Esophagus muscularis mucosa (tissue), 4 donors: ENCODE measurements at places on chromosomes 1 and 21. TPM values are rescaled to one million over a fixed set of nuclear protein-coding genes. Genes with fewer than 3 reads are reported as not detected.

DNA sequence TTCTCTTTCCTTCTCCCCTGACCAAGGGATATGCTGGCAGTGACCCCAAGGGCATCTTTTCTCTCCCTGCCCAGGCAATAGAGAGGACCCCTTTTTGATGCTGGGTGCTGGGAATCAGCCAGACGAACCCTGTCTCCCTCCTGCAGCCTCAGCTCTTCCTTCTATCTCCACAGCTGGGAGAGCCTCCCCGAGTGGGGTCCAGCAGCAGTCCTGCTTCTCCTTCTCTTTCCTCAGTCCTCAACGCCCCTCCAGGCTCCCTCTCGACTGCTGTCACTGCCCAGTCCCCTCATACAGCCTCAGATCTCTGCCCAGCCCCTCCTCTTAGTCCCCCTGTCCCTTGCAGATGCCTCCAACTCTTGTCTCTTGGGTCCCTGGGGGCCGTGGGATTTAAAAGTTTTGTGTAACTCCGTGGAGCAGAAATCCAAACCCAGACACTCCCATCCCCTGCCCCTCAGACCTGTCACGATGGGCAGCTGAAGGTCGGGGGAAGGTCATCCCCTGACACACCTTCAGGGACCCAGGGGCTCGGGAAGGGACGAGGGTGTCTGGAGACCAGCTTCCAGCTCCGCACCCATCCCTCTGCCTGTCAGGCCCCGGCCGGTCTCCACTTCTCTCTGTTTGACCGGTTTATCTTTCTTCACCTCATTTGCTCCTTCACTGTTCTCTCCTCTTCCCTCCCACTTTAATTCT is 5.8 kb upstream of the ETV3L start:
- H3K27me3 ChIP-seq = peaks cover 7% of the 10 kb centered on the region
- H3K4me1 ChIP-seq = no peaks in the 10 kb centered on the region
- no peak for DNase-seq
- no peak overlapping the region for H3K4me3 ChIP-seq

DNA sequence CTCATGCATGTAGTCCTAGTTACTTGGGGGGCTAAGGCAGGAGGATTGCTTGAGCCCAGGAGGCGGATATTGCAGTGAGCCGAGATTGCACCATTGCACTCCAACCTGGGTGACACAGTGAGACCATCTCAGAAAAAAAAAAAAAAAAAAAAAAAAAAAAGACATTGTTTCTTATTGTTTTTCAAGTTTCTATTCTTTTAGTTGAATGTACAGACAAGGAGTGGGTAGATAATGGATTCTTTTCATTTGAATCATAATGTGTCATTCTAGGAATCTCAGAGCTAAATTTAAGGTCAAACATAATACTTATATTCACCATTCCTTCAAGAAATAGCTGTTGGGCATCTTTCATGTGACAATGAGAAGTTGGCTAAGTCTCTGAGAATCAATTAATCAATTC is 157.0 kb upstream of the C21orf91 start:
- H3K36me3 ChIP-seq = no peaks in the 10 kb centered on the region
- no peak overlapping the region for H3K4me3 ChIP-seq
- DNase-seq = no peak
- H3K27me3 ChIP-seq = no peaks in the 10 kb centered on the region

Gene RXRG
- 1.7 TPM for total RNA-seq

Gene PEAR1
- 6.1 TPM for total RNA-seq

GRCh38 chr1:24503059-24503751 is 569 bp downstream of the RCAN3 start:
- H3K4me3 ChIP-seq = peak overlapping the region; percentile 62
- peak overlapping the region; percentile 78 for H3K27ac ChIP-seq
- no peaks in the 10 kb centered on the region for H3K36me3 ChIP-seq
- peaks cover 16% of the 10 kb centered on the region for H3K4me1 ChIP-seq
- no peaks in the 10 kb centered on the region for H3K27me3 ChIP-seq
- no peak for DNase-seq

DNA sequence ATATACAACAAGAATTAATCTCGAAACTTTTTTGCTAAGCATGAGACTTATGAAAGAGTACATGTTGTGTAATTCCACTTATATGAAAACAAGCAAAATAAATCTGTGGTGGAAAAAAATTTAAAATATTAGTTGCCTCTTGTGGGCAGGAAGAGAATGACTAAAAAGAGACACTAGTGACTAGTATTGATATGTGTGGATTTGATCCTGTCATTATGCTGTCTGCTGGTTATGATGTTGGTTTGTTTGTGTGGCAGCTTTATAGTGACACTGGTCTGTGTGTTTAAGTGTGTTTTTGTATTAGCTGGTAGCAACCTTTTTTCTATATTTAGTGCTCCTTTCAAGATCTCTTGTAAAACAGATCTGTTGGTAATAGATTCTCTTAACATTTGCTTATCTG is 267.8 kb upstream of the NRIP1 start:
- H3K36me3 ChIP-seq = no peaks in the 10 kb centered on the region
- H3K4me1 ChIP-seq = no peaks in the 10 kb centered on the region
- H3K4me3 ChIP-seq = no peak overlapping the region

Gene NBPF14
- 13.9 TPM for total RNA-seq

Gene HSPA6
- total RNA-seq = 1.8 TPM

DNA sequence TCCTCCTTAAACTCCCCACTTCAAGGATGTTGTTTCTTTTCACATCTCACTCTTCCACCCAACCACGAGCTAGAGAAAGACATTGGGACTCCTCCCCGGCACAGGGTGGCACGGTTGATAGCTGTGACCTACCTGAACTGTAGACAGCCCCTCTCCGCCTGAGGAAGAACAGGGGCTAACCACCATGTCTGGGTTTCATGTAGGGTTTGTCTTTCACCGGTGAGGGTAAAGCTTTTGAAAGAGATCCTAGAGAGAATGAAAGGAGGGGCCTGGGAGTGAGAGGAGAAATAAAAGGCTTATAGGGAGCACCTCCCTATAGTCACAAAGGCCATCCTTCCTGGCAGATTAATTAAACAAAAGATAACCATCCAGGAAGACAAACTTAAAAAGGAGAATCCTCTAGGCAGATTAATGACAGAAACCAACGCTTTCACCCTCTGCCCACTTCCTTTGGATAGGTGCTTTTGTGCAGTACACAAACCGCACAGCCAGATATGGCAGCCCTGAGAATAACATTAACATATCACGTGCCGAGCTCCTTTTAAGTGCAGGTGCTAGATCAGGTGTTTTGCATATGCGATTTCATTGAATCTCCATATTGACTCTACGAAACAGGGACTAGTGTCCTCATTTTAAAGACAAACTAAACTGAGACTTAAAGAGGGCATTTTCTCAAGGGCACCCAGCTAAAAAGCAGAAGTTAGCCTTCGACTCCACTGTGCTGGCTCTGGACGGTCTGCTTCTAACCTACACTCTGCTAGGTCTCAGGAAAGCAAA is 178.1 kb upstream of the RUNX1 start:
- no peaks in the 10 kb centered on the region for H3K27me3 ChIP-seq
- peaks cover 14% of the 10 kb centered on the region for H3K4me1 ChIP-seq
- no peaks in the 10 kb centered on the region for H3K36me3 ChIP-seq
- H3K27ac ChIP-seq = no peak overlapping the region
- H3K4me3 ChIP-seq = no peak overlapping the region
- DNase-seq = no peak

- H3K36me3 ChIP-seq = no peaks in the 10 kb centered on the region
- H3K4me3 ChIP-seq = no peak overlapping the region
- no peak for DNase-seq
- H3K27me3 ChIP-seq = no peaks in the 10 kb centered on the region
- H3K4me1 ChIP-seq = peaks cover 5% of the 10 kb centered on the region
- no peak overlapping the region for H3K27ac ChIP-seq
These were observed 35.0 kb upstream of the TMEM61 start for GRCh38 chr1:54945393-54945936.

GRCh38 chr1:54615531-54616279 is 7.6 kb downstream of the FAM151A start:
- peaks cover 5% of the 10 kb centered on the region for H3K36me3 ChIP-seq
- no peaks in the 10 kb centered on the region for H3K4me1 ChIP-seq
- DNase-seq = no peak
- H3K27me3 ChIP-seq = no peaks in the 10 kb centered on the region

Gene H6PD
- 31.1 TPM for total RNA-seq

Gene CA6
- not detected for total RNA-seq

Gene OXCT2
- 0.83 TPM for total RNA-seq

- H3K27ac ChIP-seq = no peak overlapping the region
- H3K4me1 ChIP-seq = peaks cover 26% of the 10 kb centered on the region
- no peak for DNase-seq
- no peaks in the 10 kb centered on the region for H3K36me3 ChIP-seq
- H3K4me3 ChIP-seq = no peak overlapping the region
- H3K27me3 ChIP-seq = no peaks in the 10 kb centered on the region
These were observed 174.1 kb upstream of the EDN2 start for GRCh38 chr1:41658431-41659158.

Gene CHI3L1
- total RNA-seq = not detected

GRCh38 chr1:110616587-110616986 is 10.4 kb upstream of the KCNA2 start:
- H3K4me1 ChIP-seq = peaks cover 7% of the 10 kb centered on the region
- H3K36me3 ChIP-seq = no peaks in the 10 kb centered on the region
- H3K27me3 ChIP-seq = peaks cover 9% of the 10 kb centered on the region

DNA sequence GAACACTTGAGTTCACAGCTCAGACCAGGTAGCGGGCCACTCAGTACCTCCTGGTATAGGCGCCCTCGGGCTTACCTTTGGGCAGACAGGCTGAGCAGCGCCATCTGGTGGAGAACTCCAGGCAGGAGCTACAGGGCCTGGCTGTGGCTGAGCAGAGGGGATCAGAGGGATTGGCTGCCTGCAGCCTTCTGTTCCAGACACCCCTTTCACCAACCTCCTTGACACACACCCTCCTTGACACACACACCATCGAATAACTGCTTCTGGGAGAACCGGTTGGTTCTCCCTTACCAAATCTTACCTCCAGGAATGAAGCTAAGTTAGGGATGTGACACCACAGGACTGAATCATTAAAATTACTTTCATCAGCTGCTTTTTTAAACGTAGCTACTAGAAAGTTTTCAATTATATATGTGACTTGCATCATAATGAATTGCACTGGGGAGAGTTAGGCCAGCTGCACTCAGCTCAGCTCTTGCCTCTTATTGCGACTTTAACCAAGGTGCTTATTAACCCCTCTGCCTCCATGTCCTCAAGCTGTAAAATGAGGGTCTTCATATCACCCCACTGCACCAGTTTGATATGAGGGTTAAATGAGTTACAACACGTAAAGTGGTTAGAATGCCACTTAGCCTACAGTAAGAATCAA is 6.6 kb downstream of the LIN28A start:
- H3K36me3 ChIP-seq = no peaks in the 10 kb centered on the region
- peaks cover 68% of the 10 kb centered on the region for H3K27me3 ChIP-seq
- no peak overlapping the region for H3K4me3 ChIP-seq

Gene KCNE1
- 2.7 TPM for total RNA-seq

DNA sequence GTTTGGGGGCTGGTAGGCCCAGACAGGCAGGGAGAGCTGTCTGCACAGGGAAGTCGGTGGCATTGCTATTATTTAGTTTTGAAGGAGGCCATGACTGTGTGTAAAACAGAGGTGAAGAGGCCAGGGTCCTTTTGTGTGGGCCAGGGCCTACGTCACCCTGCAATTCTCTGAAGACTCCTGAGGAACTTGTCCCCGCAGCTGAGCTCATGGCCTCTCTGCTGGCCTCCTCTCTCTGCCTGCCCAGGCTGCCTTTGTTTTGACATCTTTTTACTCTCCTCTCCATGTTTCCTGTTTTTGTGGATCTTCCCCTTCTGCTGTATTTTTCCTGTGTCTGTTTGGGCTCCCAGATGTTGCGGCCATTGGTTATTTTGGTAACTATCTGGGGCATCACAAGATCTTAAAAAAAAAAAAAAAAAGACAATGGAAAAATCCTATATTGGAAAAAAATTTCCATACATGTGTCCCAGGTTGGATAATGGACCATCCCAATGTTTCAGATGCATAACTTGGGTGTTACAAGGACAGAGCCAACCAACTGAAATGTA is 280.7 kb downstream of the RPS6KC1 start:
- no peaks in the 10 kb centered on the region for H3K36me3 ChIP-seq
- no peaks in the 10 kb centered on the region for H3K27me3 ChIP-seq
- no peak overlapping the region for H3K27ac ChIP-seq

GRCh38 chr1:97770376-97770775 is 150.5 kb downstream of the DPYD start:
- H3K27me3 ChIP-seq = no peaks in the 10 kb centered on the region
- no peaks in the 10 kb centered on the region for H3K4me1 ChIP-seq

GRCh38 chr1:78049396-78049795 is 3.6 kb downstream of the GIPC2 start:
- DNase-seq = no peak
- peaks cover 46% of the 10 kb centered on the region for H3K4me1 ChIP-seq
- H3K36me3 ChIP-seq = no peaks in the 10 kb centered on the region
- no peak overlapping the region for H3K4me3 ChIP-seq
- no peaks in the 10 kb centered on the region for H3K27me3 ChIP-seq
- peak overlapping the region; percentile 14 for H3K27ac ChIP-seq

DNA sequence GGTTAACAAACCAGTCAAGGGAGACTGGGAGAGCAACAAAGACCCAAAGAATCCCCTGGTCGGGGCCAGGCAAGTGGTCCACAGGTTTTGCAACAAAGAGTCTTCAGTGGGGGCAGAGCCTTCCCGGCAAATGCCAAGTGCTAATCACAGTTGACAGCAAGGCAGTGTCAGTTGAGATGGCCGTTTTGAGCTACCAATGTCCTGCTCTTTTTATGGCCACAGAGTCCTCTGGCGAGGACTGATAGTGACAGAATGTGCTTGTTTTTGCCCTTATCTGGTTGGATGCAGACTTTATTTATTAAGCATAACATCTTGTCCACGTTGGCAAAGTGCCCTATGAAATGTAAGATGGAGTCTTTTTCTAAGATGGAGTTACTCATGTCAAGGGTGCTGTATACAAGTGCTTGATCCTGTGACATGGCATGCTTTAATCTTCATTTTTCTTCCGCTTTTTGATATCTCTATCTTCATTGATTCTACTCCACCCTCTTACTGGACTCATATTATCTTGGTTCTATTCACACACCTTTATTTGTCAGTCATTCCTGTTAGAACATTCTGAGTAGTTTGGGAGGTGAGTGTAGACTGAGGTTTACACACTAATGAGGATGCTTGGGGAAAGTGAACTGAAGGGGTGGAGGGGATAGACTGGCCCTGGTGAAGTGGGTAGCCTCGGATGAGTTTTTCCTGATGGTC is 51.8 kb downstream of the KCNK1 start:
- no peaks in the 10 kb centered on the region for H3K27me3 ChIP-seq
- no peak overlapping the region for H3K4me3 ChIP-seq
- H3K27ac ChIP-seq = no peak overlapping the region
- no peak for DNase-seq

- H3K4me3 ChIP-seq = no peak overlapping the region
- no peaks in the 10 kb centered on the region for H3K36me3 ChIP-seq
- H3K27me3 ChIP-seq = no peaks in the 10 kb centered on the region
- no peak overlapping the region for H3K27ac ChIP-seq
- peaks cover 11% of the 10 kb centered on the region for H3K4me1 ChIP-seq
- no peak for DNase-seq
These were observed 49.9 kb downstream of the TGFB2 start for GRCh38 chr1:218394989-218395388.

- H3K4me3 ChIP-seq = peak within 1 kb of the TSS; percentile 66
- H3K27me3 ChIP-seq = peaks cover 41% of the 10 kb centered on the region
- no peak within 1 kb of the TSS for H3K27ac ChIP-seq
- no peaks in the 10 kb centered on the region for H3K36me3 ChIP-seq
- H3K4me1 ChIP-seq = peaks cover 40% of the 10 kb centered on the region
These were observed at the start of gene ADGRB2 for GRCh38 chr1:31764312-31765040. Gene ADGRB2 (minus strand): TSS chr1:31764340. CDS start chr1:31757221, 7,119 bp downstream.
